Right atrium auricular region (tissue), 2 donors: ENCODE measurements at places on chromosomes 7 and 10. TPM values are rescaled to one million over a fixed set of nuclear protein-coding genes. Genes with fewer than 3 reads are reported as not detected.

The FANK1 gene
- 0.67 TPM for total RNA-seq

The GNGT1 gene
- not detected for total RNA-seq

The SFMBT2 gene
- 7.9 TPM for total RNA-seq

- DNase-seq: no peak
These were observed 28.9 kb downstream of the POR start for GRCh38 chr7:75943864-75944263.

DNA sequence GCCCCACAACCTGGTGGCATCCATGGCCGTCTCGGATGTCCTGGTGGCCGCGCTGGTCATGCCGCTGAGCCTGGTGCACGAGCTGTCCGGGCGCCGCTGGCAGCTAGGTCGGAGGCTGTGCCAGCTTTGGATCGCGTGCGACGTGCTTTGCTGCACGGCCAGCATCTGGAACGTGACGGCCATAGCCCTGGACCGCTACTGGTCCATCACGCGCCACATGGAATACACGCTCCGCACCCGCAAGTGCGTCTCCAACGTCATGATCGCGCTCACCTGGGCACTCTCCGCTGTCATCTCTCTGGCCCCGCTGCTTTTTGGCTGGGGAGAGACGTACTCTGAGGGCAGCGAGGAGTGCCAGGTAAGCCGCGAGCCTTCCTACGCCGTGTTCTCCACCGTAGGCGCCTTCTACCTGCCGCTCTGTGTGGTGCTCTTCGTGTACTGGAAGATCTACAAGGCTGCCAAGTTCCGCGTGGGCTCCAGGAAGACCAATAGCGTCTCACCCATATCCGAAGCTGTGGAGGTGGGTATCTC, 1.1 kb downstream of the HTR5A start:
- peak; percentile 9 for DNase-seq
